ENCODE measurements at places on chromosomes 4 and X. TPM values are rescaled to one million over a fixed set of nuclear protein-coding genes. Genes with fewer than 3 reads are reported as not detected.
A peak's percentile ranks its signal among the peaks of the same experiment; 100 is the strongest.

Gene GABRG1
- total RNA-seq, result 0.09 TPM

DNA sequence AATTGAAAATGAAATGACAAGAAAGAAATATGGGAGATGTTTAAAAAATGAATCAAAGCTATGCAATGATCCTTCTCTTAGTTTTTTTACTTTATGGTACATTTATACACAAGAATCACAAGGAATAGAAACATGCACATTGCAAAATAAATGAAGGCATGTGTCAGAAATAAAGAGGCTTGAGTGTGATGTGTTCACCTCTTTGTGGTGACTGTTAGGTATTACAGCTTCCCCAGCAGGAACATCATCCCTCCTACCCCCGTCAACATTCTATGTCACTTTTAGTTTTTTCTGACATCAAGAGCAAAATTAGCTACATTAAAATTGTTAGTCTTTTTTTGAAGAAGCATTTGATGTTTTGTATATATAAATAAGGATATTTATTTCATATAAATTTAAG, 214.8 kb downstream of the SLC4A4 start:
- no peak for DNase-seq

- peak; percentile 76 for DNase-seq
These were observed 63.0 kb upstream of the ZXDB start for GRCh38 chrX:57528670-57529255.

DNA sequence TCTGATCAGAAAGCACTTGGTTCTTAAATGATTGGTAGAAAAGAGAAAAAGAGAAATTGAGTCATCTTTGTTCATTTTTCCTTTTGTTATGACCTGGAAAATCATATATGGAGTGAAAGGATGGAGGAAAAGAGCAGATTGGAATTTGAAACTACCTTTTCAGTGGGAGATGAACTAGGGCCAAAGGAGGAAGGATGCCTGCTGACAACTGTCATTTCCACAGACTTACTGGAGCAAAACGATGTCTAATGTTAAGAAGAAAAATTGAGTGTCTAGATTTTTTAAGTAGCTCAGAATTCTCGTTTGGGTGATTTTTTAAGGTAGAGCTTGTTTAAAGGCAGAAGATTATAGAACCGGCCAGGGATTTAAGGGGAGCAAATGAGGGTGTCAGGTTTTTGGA, 144.6 kb upstream of the KCNIP4 start:
- no peak for DNase-seq

Measured in endodermal cell (in vitro differentiated cells).